Stimulated activated CD8-positive, alpha-beta memory T cell treated with anti-CD3 and anti-CD28 coated beads, Interleukin-4, amount 100 ng/mL, for 48 hours (primary cell): ENCODE measurements at places on chromosomes 3 and 15.

DNA sequence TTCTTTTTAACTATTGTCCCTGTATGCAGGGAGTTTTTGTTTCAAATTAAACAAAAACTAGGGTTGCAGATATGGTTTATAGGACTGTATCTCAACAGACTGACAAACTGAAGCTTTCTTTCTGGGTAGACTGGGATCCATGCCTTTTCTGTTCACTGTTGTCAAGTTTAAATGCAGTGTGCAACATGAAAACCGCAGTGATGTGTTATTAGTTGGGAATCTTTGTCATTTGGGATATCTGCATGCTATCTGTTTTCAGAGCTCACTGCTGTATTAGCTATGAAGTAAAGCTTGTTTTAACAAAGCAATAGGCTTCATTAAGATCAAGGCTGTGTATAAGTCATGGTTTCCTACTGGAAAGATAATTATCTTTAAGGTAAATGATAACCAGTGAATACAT lies 21.4 kb upstream of the MCF2L2 start:
- DNase-seq: no peak

DNA sequence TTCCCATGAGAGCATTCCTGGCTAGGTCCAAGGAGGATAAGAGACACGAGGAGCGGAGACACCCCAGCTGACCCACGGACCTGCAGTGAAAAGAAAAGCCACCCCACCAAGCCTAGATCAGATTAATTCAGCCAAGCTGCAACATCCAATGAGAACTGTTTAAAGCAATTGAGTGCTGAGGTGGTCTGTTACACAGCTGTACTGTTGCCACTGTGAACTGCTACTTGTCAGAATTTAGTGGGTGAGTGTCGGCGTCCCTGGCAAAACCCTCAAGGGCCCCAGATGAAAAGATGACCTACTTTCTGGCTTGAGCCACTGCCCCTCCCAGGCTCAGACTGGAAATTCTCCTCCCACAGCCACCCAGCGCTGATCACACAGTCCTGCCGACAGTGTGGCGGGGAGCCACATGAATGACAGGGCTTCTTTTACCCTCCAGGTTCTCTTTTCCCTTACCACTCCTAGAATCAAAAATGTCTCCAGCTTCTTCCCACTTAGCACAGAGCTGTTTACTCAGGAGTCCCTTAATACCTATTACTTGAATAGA lies 26.4 kb upstream of the KBTBD12 start:
- DNase-seq: no peak

GRCh38 chr15:33831646-33832045 lies 136.7 kb upstream of the CHRM5 start:
- no peak for DNase-seq

DNA sequence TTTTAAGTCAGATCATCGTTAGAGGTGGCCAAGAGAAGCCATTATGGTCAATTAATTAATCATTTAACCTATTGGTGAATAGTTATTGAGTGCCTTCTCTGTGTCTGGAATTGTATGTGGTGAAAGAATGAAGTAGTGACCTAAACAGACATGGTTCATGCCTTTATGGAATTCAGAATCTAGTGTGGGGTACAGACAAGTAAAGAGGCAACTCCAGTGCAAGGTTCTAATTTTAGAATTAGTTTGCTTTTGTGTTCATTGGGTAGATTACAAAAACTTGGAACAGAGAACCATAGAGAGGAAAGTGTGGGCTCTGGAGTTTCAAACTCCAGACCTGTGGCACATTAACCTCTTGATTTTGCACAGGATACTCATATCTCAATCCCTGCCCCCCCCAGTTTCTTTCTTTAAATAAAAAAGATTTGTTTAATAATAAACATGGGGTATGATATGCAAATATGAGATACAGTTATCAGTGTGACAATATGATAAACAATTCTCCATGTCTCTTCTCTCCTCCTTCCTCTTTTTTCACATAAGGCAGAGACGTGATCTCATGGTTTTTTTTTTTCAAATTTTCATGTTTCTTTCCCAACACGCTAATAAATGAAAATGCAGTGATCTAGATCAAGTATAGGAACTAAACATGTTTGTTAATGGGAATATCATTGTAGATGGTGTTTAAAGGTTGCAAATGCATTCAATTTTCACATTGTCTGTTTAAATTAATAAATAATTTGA lies 117.9 kb downstream of the MITF start:
- no peak for DNase-seq

DNA sequence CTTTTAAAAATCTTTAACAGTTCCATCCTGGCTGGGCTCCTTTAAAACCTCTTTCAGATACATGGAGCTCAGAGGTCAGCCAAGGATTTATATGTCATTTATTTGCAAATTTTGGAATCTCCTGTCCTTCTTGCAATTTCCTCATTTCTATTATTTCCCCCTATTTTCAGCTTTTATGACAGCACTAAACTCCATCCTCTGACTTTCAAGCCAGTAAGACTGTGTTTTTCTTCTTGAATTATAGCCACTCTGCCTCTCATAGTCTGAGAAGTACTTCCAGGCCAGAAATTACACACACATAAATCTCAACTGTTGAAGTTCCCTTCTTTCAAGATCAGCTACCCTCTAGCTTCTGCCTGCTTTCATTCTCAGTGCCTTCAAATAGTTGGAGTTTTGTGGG lies 73.2 kb downstream of the IQCH start:
- no peak for DNase-seq

DNA sequence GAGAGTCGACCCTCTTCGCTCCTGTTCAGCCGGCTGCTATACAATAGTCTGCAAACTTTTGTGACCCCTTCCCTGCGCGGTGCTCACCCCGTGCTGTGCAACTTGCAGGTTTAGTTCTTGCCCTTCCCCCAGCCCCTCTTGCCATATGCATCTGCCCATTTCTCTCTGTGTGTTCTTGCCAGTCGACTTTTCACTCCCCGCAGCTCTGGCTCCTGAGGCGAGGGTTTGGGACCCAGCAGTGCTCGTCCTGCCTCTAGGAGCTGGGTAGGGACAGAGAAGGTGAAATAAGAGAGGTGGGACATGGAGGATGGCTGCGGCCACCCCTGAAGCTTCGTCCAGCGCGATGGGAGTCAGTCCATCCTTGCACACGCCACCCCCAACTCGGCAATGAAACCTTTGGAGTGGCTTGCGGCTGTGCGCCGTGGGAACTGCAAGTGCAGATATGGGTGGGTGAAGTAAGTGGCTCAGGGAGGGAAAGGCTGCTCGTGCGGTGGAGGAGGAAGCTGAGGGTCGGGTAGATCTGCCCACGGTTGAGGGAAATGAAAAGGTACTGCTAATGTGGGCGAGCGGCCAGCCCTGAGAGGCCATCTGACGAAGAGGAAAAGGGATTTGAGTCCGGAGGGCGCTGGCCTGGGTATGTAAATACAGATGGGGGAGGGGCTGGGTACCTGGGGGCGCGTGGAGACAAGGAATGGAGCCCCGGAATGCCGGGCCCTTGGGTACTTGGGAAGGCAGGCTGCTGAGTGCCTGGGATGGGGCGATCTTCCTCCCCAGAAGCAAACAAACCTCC lies 1.0 kb downstream of the LRRC3B start:
- DNase-seq: no peak
